Hematopoietic multipotent progenitor cell treated with erythropoietin and hydrocortisone succinate and interleukin-3 and kit ligand, for 15 days (in vitro differentiated cells): ENCODE measurements at places on chromosomes 2 and 18.

- peak; percentile 12 for DNase-seq
Observed at GRCh38 chr2:207165121-207166038, at the start of gene KLF7. Gene KLF7 (minus strand): TSS chr2:207165948. CDS start chr2:207165568, 380 bp downstream.

GRCh38 chr2:60679036-60679780 lies 76.9 kb upstream of the PAPOLG start:
- no peak for DNase-seq

- DNase-seq: no peak
Observed at GRCh38 chr2:202764991-202765390, 106.6 kb downstream of the ICA1L start.

DNA sequence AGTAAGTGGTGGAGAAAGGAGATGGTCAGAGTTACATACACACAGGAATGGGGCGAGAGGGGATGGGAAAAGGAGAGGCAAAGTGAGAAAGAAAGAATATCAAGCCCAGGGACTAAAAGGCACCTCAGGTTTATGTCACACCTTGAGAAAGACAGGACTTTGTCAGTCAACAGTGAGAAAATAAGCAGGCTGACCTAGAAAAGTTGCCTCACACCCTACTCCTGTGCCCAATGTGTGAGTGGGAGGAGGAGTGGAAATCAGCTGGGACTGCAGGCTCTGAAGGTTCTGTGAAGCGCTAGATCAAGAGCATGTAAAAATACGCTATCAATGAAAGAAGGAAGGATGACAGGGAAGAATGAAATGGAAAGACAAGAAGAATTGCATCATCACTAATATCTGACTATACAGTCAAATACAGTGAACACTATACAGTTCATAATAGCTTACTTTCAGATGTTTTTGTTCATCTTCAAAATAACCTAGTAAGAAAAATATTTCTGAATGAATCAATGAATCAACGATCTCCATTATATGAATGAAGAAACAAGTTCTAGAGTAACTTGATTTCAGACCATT lies 10.7 kb downstream of the VPS54 start:
- no peak for DNase-seq

DNA sequence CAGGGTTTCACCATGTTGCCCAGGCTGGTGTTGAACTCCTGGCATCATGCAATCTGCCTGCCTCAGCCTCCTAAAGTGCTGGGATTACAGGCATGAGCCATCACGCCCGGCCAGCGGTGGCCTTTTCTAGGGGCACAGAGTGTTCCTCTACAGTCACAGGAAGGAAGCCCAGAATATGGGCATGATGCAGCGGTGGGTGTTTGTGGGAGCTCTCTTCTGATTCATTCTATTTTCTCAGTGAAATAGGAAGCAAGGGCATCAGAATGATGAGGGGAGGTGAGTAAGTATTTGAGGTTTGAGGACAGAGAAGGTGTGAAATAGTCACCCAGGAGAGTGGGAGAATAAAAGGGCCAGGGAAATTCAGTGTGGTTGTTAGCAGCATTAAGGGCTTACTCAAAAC lies 70.3 kb upstream of the PSME4 start:
- DNase-seq: no peak

DNA sequence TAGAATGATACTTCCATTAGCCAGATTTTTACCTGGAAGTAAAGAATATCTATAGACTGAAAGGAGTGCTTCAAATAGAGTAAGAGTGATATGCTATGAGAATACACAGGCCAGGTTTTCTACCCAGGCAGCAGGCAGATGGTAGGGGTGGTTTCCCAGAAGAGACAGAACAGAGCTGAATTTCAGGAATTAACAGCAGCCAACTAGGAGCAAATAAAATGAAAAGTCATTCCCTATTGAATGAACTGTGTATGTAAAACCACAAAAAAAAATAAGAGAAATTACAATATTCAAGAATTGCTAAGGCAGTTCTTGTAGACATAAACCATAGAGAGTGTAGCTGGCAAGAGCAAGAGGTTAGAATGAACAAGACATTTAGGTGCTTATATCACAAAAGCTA lies 336.8 kb downstream of the KCNJ3 start:
- no peak for DNase-seq

DNA sequence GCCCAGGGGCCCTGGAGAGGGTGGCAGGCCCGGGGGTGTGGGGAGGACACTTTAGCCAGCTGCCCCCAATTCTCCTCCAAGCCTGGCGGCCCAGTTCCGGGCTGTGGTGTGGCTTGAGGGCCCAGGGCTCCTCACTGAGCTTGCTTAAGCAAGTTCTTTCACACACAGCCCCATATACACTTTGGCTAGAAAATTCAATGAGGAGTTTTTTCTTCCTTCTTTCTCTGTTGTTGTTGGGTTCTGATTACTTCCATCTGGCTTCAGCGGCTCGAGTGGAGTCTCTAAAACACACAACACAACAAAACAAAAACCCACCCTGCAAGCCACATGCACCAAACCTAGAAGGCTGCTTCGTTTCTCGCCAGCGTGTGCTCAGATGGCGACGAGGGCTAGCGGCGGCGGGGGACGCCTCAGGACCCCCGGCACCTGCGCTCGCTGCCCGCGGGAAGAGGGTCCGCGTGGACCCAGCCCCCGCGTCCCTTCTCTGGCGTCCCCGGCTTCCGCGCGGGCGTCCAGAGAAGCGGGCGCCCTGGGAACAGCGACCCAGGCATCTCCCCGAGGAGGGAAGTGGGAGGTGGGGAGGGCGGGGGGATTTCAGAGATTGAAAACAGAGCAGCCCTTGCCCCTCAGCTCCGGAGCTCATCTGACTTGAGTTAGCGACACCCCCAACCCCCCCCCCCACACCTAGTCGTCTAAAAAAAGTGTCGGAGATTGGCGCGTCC lies 577 bp upstream of the GLI2 start:
- no peak for DNase-seq

- no peak for DNase-seq
Observed at GRCh38 chr2:71945603-71945959, 202.1 kb downstream of the CYP26B1 start.

DNA sequence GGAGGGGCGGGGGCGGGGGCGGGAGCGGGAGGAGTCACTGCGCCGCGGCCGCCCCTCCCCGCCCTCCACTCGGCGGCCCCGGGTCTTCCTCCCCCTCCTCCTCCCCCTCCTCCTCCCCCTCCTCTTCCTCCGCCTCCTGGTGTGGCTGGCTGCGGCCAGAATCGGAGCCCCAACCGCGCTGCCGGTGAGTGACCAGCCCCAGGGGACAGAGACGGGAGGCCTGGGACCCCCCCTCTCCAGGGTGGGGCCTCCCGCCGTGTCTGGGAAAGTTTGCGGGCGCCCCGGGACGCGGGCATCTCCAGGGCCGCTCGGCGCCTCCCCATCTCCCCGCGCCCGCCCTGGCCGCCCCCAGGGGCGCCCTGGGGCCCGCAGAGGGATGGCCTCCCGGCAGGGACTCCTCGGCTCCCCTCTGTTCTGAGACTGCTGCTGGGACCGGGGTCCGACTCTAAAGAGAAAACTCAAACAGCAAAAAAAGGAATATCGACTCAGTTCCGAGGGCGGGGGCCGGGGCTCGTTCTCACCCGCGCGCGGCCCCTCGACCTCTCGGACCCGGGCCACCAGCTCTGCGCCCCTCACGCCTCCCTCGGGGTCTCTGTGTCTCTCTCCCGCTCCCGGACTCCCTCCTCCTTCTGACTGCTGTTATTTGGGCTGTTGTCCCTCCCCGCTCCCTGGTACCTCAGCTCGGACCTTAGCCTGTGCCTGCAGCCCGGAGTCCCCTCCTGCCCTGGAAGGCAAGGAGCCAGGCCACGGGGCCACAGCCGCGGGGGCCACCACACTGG lies at the start of gene STON1:
TSS of gene STON1 (plus strand) at position 122 of the 779 bp plus-strand sequence. CDS start 50,480 bp downstream, outside the sequence.
- DNase-seq: no peak

- DNase-seq: no peak
Observed at GRCh38 chr2:8203364-8203763, 478.5 kb upstream of the ID2 start.

GRCh38 chr2:24756789-24757188 lies 36.4 kb downstream of the PTRHD1 start:
- no peak for DNase-seq

DNA sequence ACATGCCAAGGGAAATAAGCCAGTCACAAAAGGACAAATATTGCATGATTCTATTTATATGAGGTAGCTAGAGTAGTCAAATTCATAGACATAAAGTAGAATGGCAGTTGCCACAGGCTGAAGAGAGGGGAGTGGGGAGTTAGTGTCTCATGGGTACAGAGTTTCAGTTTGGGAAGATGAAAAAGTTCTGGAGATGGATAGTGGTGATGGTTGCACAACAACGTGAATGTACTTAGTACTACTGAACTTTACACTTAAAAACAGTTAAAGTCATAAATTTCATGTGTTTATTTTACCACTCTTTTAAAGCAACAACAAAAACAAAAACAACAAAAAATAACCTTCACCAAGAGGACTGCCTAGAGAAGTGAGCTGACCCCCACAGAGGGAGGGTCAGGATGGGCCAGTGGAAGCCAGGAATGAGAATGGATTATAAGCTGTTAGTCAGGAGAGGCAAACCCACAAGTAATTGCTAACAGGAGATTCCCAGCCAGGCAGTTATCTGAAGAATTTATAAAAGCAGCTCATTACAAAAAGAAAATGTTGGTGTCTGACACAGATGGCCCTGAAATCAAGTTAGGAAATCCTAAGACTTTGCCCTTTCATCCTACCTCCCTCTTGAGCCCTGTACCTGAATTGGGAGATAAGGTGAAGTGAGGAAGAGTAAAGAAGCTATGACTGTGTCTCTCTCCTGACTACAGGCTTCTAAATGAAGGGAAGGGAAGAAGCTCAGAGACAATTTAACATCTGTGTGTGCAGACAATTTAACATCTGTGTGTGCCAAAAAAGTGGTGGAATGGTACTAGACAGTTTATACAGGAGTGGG lies 263.4 kb downstream of the PDE11A start:
- no peak for DNase-seq

- DNase-seq: no peak
Observed at GRCh38 chr18:48034651-48035555, 104.4 kb upstream of the SMAD2 start.

GRCh38 chr2:172480301-172481218 lies 53.2 kb downstream of the ITGA6 start:
- no peak for DNase-seq

GRCh38 chr2:23401427-23402204 lies 16.6 kb downstream of the KLHL29 start:
- no peak for DNase-seq

GRCh38 chr2:128425731-128426620 lies 107.3 kb upstream of the HS6ST1 start:
- no peak for DNase-seq

DNA sequence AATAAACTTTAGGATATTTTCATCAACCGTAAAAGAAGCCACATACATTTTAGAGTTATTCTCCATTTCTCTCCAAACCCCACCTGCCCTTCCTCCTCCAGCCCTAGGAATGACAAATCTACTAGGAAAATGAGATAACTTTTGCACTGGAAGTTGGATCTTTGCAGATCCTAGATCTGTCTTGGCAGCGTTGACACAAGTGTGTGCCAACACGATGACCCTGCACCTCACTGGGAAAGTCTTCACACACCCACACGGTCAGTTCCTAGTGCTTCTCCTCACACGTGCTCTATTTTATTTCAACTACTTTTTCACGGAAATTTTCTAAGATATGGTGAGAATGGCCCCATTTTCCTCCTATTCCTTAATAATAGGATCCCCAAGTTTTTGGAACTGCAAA lies 14.1 kb upstream of the HPCAL1 start:
- no peak for DNase-seq

DNA sequence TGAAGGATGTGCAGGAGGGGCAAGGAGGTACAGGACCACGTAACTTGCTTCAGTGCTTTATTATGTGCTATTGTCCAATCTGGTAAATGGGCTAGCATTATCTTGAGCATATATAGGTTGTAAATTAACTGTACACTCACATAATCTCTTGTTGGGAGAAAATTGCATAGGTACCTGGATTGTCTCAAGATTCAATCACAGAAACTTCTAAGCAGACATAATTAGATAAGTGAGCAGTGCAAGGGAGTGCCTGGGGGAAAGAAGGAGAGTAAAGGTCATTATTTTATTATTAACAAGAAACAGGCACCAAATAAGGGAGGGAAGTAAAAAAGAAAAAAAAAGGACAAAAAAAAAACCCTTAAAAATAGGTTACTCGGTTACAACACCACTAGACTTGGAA lies 186.2 kb downstream of the MBD5 start:
- no peak for DNase-seq

DNA sequence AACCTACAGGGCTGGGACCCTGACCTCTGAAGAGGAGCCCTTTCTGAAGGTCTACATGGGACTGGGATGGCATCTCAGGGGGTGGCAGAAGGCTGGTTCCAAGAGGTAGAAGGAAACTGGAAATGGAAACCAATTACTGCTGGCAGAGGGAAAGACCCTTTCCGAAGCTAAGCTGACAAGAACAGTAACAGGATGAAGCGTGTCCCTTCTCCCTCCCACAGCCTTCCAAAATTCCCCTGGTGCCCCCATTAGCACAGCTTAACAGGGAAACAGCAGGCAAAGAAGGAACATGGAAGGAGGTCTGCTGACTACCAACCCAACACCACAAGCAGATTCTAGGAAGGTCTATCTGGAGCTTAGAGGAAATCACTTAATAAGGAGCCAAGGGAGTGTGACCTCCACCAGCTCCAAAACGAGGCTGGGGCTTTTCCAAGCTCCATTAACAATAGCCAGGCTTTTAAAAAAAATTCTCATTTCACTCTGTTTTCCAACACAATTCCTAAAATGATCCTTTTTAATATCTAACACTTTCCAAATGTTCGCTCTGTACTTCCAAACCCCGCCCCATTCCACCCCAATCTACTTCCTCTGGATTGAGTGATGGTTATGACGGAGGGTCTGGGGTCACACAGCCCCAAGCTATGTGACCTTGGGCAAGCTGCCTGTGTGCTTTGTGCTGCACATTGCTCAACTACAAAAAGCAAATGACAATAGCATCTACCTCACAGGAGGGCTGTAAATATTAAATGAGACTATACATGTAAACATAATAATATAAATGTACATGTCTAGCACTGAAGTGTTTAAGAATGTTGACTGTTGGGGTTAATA lies 55.2 kb downstream of the STK39 start:
- no peak for DNase-seq

DNA sequence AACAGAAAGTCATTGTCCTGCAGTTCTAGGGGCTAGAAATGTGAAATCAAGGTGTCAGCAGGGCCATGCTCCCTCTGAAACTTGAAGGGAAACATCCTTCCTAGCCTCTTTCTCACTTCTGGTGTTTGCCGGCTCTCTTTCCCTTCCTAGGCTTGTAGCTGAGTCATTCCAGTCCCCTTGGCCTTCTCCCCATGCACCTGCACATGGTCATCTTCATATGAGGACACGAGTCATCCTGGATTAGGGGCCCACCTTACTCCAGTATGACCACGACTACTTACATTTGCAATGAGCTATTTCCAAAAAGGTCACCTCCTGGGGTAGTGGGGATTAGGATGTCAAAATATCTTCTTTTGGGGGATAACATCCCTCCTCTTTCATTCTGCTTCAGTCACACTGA lies 168.5 kb upstream of the CXCR4 start:
- no peak for DNase-seq

DNA sequence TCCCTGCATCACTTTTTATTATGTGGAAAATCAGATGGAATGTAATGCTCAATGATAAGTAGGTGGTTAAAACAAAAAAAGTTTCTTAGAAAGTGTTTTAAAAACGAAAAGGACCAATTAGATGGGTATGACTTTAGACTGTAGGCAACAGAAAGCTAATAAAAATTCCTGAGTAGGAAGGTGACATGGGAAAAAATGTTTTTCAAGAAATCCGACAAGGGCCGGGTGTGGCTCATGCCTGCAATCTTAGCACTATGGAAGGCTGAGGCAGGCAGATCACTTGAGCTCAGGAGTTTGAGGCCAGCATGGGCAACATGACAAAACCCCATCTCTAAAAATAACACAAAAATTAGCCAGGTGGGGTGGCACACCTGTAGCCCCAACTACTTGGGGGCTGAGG lies 126.1 kb downstream of the THADA start:
- DNase-seq: no peak

- DNase-seq: no peak
Observed at GRCh38 chr2:230575642-230576324, 136.9 kb upstream of the CAB39 start.
